GM23248 (cell line): ENCODE measurements at places on chromosomes 1 and 21.
A peak's percentile ranks its signal among the peaks of the same experiment; 100 is the strongest.

GRCh38 chr1:21631944-21632887 lies 36.9 kb downstream of the RAP1GAP start:
- DNase-seq = no peak

DNA sequence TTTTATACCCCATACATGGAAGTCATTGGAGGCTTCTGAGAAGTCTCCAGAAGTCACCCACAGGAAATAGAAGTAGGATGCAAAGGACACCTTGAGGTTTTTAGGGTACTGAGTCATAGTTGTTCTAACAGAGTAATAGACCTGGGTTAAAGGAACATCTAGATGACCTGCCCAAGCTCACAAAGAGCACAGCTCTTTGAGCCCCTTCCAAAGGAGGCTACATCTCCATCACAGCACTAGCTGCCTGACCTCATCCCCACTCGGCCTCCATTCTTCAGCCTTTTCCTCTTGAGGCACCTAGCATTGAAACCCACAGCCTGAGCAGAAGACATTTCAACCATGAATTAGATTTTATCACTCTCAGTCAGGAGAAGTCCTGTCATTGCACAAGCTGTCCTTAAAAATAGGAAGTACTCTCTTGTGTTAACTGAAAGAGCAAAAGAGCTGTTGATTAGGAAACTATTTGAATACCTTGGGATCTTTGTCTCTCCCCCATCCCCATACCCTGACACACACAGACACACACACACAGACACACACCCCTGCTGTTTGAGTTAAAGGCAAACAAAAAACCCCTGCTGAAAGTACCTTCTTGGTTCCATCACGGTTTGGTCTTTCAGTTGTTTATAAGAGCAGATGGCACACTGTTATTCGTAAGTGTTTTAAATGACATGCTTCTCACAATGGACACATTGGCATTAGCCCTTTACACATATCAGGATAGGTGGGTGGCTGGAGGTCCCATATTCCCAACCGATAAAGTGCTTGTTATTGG lies 22.2 kb downstream of the MKNK1 start:
- DNase-seq = peak; percentile 29

- no peak for DNase-seq
These were observed 226.7 kb downstream of the KCNT2 start for GRCh38 chr1:196381544-196381943.

- no peak for DNase-seq
These were observed 219.0 kb upstream of the NRIP1 start for GRCh38 chr21:15283789-15284188.
